Calu3 (cell line): ENCODE measurements at places on chromosomes 11 and 22. TPM values are rescaled to one million over a fixed set of nuclear protein-coding genes. Genes with fewer than 3 reads are reported as not detected.

PATE4 gene
- total RNA-seq, result not detected in 2 replicates

ELFN2 gene
- 1.5 and 2.8 TPM in 2 replicates for total RNA-seq

KRTAP5-9 gene
- 0.56 TPM in 1 of 2 replicates, not detected in the other for total RNA-seq

TEX12 gene
- total RNA-seq, result not detected in 2 replicates

DMC1 gene
- total RNA-seq, result 4.1 and 4.4 TPM in 2 replicates

QSER1 gene
- total RNA-seq, result 44.9 and 54.8 TPM in 2 replicates

OR8G1 gene
- not detected in 2 replicates for total RNA-seq

DNA sequence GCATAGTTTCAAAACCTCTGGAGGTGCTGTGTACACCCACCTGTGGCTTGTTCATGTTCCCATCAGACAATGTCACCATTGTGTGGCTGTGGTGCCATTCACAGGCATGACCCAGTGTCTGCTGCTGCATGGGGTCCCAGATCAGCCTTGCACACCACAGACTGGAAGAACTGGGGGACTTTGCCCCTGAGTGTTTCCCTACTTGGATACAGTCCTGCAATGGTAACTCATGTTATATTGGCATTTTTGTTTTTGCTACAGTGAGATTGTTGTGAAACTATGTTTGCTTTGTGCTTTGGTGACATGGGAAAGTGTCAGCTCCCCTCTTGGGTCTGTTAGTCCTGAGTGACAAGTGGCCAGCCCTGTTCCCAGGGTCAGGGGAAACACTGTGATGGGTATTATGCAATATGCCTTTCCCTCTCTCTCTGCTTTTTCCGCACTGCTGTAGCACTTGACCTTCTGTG lies 108.8 kb downstream of the NAV2 start:
- peak; percentile 39 for DNase-seq
- H3K4me1 ChIP-seq, result peaks cover 24% of the 10 kb centered on the region
- H3K4me3 ChIP-seq, result no peak overlapping the region

DNA sequence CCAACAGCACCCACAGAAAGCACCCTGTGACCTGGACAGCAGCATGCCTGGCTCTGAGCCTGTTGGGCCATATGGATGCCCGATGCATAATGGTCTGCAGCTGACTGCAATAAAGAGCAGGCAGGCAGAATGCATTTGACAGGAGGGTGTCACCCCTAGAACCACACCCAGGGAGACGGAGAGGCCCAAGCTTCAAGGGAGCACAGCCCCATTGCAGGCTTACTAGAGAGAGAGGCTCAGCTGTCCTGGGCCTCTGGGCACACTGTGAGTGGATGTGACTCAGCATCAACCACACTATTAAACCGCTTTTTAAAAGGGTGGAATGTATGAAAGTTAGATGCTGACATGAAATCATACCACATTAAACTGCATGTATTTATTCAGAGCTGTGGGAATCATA lies 365.3 kb downstream of the CTTN start:
- H3K27me3 ChIP-seq, result no peaks in the 10 kb centered on the region
- no peak overlapping the region for H3K4me3 ChIP-seq
- no peak for DNase-seq

GRCh38 chr22:35540595-35541253 lies at the start of gene RASD2:
TSS of gene RASD2 (plus strand) at chr22:35540831. CDS start at chr22:35546810, 5,979 bp downstream.
- H3K4me1 ChIP-seq, result peaks cover 7% of the 10 kb centered on the region
- H3K27ac ChIP-seq, result peak within 1 kb of the TSS; percentile 16
- peaks cover 4% of the 10 kb centered on the region for H3K36me3 ChIP-seq
- DNase-seq, result peak; percentile 19
- peaks cover 60% of the 10 kb centered on the region for H3K27me3 ChIP-seq

GRCh38 chr22:22942511-22943329 lies 55.1 kb downstream of the IGLL5 start:
- H3K4me3 ChIP-seq, result no peak overlapping the region
- H3K4me1 ChIP-seq, result no peaks in the 10 kb centered on the region
- H3K27ac ChIP-seq, result no peak overlapping the region
- peak; percentile 63 for DNase-seq
- no peaks in the 10 kb centered on the region for H3K36me3 ChIP-seq

DNA sequence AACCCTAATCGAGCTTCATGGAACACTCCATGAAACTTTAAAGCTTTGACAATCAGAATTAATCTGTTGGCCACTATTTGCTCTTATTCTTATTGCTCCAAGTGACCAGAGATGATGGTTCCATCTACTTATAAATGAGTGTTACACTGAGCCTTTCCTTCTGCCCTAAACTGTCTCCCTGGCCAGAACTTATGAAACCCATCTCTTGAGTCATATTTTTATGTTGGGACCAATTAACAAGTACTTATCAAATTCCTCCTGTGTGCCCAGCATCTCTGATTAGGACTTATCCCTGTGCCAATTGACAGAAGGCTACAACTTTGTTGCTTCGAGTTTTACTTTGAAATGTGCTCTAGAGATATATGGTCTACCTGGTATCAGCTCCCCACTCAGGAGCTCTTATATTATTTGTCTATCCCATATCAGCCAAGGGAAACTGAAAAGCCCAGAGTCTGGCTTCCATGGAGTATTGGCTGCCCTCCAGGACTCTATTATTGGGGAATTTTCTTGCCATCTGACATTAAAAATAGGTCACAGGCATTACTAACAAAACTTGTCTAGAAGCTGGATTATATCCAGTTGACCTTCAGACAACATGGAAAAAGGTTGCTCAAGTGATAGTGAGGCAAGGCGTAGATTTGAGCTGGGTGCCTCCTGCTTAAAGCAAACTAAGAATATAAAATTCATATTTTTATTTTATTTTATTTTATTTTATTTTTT lies 8.8 kb downstream of the KREMEN1 start:
- no peak for DNase-seq
- H3K4me3 ChIP-seq, result no peak overlapping the region
